Stimulated activated CD8-positive, alpha-beta memory T cell treated with anti-CD3 and anti-CD28 coated beads, Interleukin-12 subunit alpha, Interleukin-12 subunit beta, amount 100 ng/mL, for 4 hours (primary cell): ENCODE measurements at places on chromosomes 7 and 10.

- DNase-seq = no peak
Observed at GRCh38 chr10:131082991-131083481, 228.5 kb downstream of the TCERG1L start.

- no peak for DNase-seq
Observed at GRCh38 chr7:11517853-11518252, 314.1 kb downstream of the THSD7A start.

GRCh38 chr7:84236398-84236797, 41.8 kb upstream of the SEMA3A start:
- no peak for DNase-seq

DNA sequence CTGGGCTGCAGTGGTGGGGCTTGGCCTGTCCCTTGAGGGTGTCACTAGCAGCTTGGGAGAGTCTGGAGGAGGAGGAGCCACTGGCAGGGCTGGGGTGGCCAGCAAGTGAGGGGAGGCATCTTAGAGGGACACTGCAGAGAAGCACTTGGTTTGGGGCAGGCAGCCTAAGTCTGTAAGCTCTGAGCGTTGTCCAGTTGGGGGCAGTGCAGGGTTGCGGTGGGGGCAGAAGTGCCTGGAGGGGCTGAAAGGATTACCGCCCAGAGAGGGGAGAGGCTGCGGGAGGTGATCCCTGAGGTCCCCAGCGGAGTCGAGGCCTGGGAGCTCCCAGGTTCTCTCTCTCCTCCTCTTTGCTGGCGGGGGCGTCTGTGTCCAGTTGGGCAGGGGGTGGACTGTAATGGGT, 7.4 kb downstream of the ADCYAP1R1 start:
- no peak for DNase-seq

GRCh38 chr7:157526005-157526912, 189.5 kb downstream of the DNAJB6 start:
- no peak for DNase-seq

- DNase-seq = no peak
Observed at GRCh38 chr10:52074505-52075026, 239.5 kb upstream of the DKK1 start.

- no peak for DNase-seq
Observed at GRCh38 chr10:36336315-36336714, 694.2 kb upstream of the FZD8 start.

DNA sequence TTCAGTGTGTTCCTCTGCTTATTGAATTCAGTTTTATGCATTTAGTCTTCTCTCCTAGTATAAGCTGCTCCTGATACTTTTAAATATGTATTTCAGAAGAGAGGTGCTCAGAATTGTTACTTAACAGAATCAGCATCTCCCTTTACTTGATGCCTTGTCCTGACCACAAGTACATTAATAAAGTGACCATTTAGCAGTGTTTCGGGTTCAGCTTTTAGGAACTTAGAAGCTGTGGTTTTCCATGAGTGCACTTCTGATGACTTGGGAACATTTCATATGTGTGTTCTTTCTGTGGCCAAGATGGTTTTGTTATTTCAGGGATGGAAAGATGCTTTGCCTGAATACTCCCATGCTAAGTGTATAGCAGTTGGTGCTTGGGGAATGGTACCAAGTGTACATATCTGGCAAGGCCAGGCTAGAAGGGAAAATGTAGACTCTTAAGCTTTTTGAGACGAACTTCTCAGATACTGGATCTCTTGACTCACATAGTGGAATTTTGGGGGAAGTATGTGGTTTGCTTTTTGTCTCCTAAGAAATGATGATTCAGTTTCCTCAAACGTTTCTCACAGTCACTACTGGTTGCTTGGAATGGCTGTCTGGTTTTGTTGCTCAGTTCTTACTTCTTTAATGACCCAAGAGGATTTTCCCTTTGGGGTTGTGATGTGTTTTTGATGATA, 17.2 kb downstream of the SGPL1 start:
- DNase-seq = no peak

DNA sequence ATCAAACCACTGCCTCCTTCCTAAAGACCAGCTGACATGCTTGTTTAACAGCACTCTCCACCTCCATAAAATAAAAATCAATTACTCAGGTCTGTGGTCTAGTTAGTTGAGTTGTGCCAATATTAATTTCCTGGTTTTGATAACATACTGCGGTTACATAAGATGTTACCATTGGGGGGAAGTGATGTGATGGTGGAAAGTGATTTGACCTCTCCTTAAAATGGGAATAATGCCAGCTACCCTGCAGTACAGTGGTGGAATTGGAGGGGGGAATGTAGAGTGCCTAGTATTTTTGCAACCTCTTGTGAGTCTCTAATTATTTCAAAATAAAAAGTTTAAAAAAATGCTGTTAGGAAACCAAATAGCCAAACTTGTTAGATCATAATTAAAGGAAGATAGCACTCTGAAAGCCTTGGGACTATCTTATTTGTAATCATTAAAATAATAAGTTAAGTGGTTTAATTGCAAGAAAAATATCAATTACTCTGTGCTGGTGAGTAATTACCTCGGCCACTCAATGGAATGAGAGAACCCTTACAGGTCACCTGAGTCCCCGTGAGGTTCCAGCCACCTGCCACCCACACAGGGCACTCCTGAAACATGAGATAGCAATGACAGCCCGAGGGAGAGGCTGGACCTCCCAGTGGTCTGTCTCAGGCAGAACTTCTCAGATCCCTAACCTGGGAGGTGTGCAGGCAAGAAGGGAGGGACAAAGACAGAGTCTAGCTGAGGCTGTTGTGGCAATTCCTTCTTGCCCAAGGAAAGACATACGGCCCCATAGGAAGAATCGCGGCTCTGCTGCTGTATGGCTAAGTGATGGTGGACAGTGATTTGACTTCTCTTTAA, 94.1 kb downstream of the SH3PXD2A start:
- DNase-seq = no peak

- DNase-seq = no peak
Observed at GRCh38 chr10:28777911-28778310, 100.6 kb downstream of the BAMBI start.

GRCh38 chr7:101553771-101554445, 75.2 kb downstream of the MYL10 start:
- DNase-seq = no peak

DNA sequence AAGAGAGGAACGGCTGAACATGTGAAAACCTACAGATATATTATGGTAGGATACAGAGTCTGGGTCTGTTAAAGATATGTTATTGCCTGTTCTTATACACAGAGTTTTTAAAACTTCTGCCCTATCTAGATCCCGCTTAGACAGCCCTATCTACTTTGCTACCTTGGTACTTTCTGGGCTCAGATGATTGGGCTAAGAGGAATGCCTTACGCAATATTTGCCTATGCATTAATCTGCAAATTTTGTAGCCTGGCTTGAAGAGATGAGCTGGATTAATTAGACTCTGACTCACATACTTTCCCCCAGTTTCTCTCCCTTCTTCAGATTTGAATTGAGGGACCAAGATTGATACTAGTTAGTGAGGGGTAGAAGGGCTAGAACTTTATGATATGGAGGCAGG, 33.6 kb upstream of the A1CF start:
- DNase-seq = no peak

- DNase-seq = no peak
Observed at GRCh38 chr10:105759669-105760068, 1118.6 kb downstream of the SORCS3 start.

DNA sequence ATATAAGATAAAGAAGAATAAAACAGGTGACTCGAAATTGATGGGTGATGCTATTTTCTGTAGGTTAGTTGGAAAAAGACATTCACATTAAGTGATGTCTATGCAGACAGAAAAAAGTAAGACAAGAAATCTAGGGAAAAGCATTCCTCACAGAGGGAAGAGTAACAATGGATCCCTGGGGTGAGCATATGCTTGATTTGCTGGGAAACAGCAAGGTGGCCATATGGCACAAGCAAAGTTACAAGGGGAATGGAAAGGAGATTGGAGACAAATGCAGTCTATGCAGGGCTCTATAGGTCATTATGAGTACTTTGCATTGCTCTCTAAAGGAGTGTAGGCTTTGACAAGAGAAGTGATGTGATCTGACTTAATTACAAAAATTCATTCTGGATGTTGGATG, 90.9 kb upstream of the ZNF804B start:
- no peak for DNase-seq

- DNase-seq = no peak
Observed at GRCh38 chr7:50229964-50230363, 74.6 kb upstream of the IKZF1 start.

GRCh38 chr7:93301736-93302135, 69.6 kb downstream of the VPS50 start:
- no peak for DNase-seq

- DNase-seq = no peak
Observed at GRCh38 chr7:32680259-32681173, 185.2 kb downstream of the AVL9 start.

DNA sequence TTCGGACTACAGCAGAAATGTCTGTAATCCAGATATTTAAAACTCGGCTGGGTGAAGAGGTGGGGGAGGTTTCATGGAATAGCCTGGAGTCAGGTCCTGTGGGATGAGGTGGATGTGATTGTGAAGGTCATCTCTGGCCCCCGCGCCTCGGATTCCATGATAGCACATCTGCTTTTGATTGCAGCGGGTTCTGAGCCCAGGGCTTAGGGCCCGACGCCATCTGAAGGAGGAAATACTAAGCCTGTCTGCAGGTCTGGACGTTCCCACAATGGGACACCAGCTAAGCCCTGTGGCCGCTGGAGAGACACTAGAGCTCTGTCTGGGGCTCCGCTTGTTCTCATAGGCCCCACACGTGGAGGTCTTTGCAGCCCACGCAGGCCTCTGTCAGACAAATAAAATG, 328.7 kb downstream of the CXCL12 start:
- DNase-seq = no peak

DNA sequence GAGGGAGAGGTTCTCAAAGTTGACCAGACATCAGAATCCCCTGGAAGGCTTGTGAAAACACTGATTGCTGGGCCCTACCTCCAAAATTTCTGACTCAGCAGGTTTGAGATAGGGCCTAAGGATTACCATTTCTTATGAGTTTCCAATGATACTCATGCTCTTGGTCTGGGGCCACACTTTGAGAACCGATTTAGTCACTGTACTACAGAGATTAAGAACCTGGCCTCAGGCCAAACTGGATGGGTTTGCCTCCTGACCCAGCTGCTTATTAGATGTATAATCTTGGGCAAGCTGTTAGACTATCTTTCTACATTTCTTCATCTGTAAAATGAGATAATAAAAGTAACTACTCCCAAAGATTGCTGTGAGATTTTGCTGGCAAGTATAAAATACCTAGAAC, 77.1 kb upstream of the SCIN start:
- no peak for DNase-seq

DNA sequence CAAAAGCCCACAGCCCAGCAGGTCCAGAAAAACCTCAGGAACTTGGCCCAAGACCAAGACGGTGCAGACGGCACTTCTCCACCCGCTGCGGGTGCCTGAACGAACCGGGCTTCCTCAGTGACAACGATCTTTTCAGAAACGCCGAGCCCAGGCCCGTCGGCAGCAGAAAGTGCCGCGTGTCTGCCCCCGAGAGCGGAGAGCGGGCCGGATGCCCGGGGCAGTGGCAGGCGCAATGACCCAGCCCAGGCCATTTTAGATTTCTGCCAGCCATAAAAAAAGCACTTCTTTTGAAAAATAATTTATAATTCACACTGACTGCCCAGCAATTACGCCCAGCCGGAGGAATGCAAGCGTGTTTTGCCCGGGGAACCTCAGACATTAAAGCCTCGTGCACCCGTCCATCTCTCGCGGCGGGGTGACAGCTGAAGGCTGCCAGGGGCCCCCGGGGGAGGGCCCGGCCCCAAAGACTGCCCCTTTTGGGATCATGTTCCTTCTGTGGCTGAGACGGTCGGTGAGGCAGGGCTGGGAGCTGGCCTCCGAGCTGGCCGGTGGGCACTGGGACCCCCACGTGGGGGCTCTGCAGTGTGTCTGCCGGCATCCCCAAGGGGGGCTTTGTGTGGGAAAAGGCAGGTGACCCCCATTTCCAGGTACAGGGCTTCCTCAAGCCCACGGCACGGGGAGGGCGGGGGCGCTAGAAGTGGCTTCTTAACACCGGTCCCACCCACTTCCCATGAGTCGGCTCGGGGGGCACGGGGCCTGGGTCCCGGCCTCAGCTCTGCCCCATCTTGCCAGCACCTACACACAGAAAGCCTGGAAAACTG, 71.3 kb upstream of the PDGFA start:
- DNase-seq = no peak

DNA sequence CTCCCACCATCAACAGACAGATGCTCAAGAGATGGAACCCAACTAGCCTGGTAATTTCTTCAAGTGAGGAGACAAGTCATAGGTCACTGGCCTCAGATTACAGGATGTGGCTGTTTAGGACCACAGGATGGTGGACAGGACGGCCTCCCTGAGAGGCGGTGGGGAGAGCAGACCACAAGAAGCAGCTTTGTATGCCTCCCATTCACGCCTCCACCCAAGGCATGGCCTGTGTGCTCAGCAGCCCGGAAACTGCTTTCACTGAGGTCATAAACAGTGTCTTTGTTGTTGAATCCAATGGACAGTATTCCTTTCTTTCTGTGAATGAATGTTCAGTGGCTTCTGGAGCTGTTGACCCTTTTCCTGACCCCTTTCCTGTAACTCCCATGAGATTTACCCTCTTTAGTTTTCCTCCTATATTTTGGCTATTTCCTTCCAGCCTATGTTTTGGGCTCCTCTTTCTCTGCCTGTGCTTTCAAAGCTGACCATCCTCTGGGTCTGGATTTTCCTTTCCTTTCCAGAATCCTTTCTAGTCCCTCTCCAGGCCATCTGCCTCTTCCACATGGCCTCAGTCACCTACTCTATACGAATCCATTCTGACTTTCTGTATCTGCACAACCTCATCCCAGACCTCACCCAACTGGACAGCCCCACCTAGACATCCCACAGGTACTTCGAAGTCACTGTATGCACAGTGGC, 32.4 kb upstream of the INPP5F start:
- no peak for DNase-seq

- no peak for DNase-seq
Observed at GRCh38 chr7:30348083-30348560, 63.7 kb downstream of the ZNRF2 start.

DNA sequence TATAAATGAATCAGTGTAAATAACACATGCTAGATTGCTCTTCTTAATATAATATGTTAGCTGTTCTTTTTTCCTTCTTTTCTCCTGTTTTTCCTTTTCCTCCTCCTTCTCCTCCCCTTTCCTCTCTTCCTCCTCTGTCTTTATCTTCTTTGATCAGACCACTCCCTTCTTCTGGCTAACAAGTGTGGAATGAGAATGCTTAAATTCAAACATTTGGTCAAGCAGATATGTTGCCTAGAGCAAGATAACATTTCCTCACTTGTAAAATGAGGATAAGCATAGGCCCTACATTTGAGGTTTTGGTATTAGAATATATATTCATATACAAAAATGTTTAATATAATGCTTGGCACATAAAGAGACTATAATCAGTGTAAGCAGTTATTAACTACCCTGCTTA, 299.1 kb downstream of the PCDH15 start:
- DNase-seq = no peak

DNA sequence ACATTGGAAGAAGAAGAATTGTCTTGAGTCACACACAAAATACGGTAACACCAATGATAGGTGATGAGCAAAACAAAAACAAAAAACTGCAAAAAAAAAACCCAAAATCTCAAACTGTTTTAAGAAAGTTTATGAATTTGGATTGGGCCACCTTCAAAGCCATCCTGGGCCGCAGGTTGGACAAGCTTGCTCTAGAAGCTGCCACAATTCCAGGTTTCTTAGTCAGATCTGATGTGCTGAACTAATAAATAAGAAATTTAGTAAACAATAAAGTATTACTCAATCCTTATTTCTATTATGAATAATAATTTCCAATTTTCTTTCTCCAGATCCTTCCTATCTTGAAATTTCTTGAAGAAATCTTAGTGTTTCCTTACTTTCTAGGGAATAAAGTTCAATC, 10.0 kb downstream of the WASL start:
- DNase-seq = no peak

GRCh38 chr7:3957472-3958108, 656.5 kb downstream of the SDK1 start:
- no peak for DNase-seq
